ENCODE measurements at places on chromosomes 3 and 15.

DNA sequence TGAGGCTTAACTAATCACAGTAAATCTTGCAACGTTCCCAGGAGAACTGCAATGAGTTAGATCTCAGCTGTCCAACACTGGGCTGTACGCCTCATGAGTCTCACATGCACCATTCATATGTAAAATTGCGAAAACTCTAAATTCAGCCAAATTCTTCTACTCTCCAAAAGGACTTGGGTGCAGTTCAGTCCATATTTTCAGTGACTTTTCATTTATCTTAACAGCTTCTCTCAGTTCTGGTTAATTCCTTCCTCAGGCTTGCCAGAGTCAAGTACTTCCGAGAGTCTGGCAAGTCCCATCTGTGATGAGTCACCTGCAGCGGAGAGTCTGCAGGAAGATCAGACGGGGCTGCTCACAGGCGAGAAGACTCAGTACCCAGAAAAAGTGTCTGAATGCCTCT lies 11.5 kb downstream of the CCDC80 start:
- DNase-seq = no peak

DNA sequence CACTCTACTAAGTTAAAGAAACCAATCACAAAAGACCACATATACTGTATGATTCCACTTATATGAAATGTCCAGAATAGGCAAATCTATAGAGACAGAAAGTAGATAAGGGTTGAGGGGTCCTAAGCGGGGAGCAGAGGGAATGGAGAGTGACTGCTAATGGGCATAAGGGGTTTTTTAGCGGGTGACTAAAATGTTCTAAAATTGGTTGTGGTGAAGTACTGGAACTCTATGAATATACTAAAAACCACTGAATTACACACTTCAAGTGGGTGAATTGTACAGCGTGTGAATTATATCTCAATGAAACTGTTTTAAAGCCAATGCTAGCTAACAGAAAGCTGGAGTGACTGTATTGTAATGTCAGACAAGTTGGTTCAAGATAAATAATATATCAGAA lies 33.3 kb downstream of the KPNA1 start:
- DNase-seq = no peak

DNA sequence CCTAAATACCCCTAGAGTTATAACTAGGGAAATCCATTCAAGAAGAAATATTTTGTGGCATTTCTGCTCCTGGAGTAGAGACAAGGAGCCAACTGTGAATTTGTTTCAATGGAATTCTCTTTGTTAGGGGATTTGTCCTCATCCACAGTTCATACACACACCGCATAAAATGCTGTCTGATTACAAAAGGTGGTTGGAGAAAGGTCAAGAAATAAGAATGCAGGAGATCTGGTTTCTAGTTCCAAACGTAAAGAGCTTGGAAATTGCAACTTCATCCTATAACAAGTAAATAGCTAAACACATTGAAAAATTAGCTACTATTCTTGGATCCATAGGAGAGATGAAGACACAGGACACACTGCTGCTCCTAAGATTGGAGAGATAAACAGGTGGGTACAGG lies 66.3 kb upstream of the NEDD4 start:
- no peak for DNase-seq

DNA sequence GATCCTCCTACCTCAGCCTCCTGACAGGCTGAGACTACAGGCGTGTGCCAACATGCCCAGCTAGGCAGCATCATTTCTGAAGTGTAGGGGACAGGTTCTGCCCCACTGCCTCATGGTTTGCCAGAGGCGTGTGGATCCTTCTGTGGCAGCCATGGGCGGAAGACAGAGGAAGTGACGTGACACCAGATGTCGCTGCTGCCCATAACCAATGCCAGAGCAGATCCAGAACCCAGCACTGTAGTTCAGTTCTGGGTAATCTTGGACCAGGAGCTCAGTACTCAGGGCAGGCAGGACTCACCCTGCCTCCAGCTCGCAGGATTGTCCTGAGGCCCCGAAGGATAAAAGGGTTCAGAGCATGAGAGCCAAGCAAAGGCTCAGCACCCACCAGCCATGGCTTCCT lies 8.2 kb downstream of the RBPMS2 start:
- no peak for DNase-seq

DNA sequence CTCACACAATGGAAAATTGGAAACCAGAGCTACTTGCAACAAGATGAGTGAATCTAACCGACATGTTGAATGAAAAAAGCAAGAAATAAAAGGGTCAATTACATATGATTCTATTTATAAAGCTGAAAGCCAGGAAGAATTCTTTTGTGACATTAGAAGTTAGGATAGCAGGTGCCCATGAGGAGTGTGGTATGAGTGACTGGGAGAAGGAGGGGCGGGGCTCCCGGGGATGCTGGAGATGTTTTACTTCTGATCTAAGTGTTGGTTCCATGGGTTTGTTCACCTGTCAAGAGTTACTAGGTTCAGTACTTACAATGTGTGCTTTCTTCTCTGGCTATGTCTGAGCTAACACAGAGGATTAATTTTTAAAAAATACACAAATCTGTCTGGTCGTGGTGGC lies 60.8 kb downstream of the NSMCE3 start:
- DNase-seq = no peak

DNA sequence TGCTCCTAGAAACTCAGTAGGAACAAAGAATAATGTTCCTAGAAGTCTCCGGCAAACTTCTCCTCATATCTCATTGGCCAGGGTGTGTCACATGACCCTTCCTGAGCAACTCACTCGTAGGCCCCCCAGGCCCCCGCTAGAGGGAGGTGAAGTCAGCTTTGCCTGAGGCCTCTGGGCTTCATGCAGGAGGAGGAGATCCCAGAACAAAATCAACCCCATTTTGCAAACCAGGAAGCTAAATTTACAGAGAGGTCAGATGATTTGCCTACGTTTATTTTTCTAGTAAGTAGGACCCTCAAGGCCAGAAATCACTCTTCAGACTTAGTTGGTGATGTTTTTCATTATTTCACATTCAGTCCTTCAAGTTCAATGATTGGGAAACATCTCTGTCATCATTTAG lies 99.1 kb downstream of the SSR3 start:
- no peak for DNase-seq

GRCh38 chr3:15982667-15983196 lies 185.0 kb upstream of the ANKRD28 start:
- no peak for DNase-seq

GRCh38 chr15:65558336-65558735 lies 28.1 kb downstream of the HACD3 start:
- DNase-seq = no peak

DNA sequence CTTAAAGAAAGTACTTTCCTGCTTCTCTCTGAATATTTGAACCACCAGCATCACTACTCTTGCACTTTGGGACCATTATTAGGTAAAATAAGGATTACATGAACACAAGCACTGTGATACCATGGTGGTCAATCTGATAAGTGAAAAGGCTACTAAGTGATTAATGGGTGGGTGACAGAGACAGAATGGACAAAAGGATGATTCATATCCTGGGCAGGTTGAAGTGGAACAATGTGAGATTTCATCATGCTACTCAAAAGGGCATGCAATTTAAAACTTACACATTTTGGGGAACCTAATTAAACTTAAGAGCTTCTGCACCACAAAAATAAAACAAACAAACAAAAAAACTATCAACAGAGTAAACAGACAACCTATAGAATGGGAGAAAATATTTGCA lies 172.0 kb upstream of the CD96 start:
- DNase-seq = no peak

GRCh38 chr3:147737376-147737775 lies 328.2 kb downstream of the ZIC1 start:
- DNase-seq = no peak

DNA sequence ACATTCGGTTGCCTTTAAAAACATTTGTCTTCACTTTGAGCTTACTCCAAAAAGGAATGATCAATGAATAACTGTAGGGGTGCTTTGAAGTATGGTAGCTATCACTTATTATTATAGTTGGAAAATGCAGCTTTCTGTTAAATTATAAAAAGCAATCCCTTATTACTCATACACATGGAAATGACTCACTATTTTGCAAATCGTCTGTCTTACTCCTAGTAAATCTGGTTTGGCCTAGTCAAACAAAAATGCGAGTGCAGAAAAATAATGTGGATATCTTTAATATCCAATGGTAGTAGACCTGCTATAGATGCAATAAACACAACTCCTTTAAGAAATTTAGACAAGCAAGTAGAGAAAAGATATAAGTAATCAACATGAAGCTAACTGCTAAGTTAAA lies 112.5 kb downstream of the ZIC1 start:
- DNase-seq = no peak

DNA sequence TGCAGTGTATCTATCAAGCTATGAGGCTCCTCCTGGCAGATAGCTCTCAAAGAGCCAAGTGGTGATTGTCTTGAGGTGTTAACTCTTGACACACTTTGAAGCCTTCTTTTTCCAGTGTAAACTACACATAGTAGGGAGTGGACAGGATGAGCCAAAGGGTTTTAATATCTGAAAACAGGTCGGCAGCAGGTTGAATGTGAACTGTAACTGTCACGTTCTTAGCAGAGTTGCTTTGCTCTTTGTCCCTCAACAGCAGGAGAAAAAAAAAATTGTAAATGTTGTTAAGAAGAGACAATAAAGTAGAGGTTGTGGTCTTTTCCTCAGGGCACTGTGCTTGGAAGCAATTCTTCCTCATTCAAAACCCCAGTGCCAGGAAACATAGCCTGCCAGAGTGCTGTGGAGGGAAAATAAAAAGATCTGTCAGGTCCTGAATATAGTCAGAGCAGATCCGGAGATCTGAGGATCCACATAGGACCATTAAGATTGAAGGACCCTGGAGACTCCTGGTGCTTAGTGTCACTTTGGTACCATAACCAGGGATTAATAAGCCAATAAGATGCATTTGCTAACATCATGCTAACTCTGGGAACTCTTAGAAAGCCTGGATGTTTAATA lies 229.7 kb downstream of the NAALADL2 start:
- no peak for DNase-seq

- no peak for DNase-seq
Observed at GRCh38 chr3:9613056-9613748, 36.1 kb upstream of the MTMR14 start.

- DNase-seq = no peak
Observed at GRCh38 chr15:79463043-79463780, 31.1 kb downstream of the MINAR1 start.

GRCh38 chr3:37255990-37256308 lies 81.6 kb upstream of the LRRFIP2 start:
- DNase-seq = no peak

DNA sequence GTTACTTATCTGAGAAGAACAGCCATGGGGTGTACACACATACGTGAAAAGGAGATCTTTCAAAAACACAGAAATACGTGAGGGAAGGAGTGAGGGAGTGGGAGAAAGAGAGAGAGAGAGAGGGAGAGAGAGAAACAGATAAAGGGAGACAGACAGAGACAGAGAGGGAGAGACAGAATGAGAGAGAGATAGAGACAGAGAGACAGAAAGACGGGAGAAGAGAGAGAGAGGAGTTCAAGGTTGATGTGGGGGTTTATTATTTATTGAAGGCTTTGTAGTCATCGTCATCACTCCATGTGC lies 64.0 kb downstream of the CHST2 start:
- DNase-seq = no peak

- DNase-seq = no peak
Observed at GRCh38 chr3:127762077-127762786, 60.1 kb downstream of the MGLL start.

GRCh38 chr15:67884514-67885174 lies 44.8 kb upstream of the RNU6-1 start:
- DNase-seq = no peak

DNA sequence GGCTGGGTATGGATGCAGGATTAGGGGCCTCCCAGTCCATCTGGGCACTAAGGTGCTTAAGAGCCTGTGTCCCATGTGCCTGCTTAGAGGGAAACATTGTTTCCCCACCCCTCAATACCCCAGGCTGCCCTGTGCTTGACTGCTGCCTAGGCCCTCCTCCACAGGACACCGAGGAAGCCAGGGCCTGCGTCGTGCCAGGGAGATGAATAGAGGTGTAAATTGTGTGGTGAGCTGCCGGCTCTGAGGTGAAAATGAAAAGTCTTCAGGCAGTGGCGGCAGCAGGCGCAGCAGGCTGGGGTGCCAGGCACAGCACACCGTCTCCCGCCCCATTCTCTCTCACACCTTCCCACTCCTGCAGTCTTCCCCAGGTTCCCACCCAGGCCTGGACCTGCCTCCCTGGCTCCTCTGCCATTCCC lies 13.9 kb upstream of the GRM2 start:
- no peak for DNase-seq

DNA sequence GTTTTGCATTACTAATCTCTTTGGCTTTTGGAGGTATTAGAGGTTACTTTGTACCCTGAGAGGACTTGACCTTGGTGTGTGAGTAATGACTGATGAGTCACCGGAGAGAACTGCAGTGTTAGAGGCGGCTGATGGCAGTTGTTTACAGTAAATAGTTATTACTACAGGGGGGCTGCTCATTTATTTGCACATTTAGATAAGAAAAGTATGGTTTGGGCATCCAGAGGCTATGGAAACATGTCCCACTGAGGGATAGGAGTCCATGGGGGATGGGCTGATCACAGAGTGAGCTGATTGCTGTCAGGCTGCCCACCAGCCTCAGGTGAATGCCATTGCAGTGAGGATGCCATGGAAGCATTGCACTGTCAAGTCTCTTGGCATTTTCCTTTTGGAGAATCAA lies 17.3 kb upstream of the STAC start:
- DNase-seq = no peak

- DNase-seq = no peak
Observed at GRCh38 chr3:129268396-129268795, 10.3 kb upstream of the HMCES start.

DNA sequence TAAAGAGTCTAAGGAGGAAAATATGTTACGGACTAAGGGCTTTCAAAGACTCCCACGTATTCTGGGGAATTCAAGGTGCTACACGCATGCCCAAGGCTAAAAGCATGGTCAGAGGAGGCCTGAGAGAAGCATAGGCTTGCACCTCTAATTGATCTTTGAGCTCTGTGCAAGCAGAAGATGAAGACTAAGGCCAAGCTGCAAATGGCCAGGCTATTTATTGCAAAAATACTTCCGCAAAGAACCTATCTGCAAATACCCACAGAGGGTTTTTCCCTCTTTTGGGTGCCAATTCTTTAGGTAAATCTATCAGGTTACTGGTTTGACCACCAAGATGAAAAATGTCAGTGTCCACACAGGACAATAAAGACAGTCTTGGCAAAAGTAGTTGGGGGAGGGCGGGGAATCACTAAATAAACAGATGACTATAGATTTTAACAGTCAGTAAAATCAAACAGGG lies 119.5 kb downstream of the STAG1 start:
- no peak for DNase-seq

DNA sequence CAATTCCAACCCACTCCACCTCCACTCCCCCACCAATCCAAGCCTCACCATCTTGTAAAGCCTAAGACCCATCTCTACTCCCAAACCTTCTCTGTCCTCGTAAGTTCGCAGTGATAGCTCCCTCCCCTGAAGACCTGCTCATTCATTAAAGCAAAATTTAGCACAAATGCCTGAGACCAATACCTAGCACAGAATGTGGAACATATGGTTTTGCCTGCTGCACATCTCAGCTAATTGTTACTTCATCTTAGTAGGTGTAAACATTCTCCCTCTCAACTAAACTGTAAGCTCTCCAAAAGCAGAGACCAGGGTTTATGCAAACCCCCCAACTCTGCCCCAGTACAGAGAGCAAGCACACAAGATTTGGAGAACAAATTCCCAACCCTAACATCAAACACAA lies 20.5 kb downstream of the DCLK3 start:
- DNase-seq = no peak
